ENCODE measurements at places on chromosomes 2 and 18.

GRCh38 chr2:53987336-53987921, 16.6 kb upstream of the PSME4 start:
- no peak for DNase-seq

- no peak for DNase-seq
These were observed 151.8 kb downstream of the ZFP36L2 start for GRCh38 chr2:43074592-43075053.

DNA sequence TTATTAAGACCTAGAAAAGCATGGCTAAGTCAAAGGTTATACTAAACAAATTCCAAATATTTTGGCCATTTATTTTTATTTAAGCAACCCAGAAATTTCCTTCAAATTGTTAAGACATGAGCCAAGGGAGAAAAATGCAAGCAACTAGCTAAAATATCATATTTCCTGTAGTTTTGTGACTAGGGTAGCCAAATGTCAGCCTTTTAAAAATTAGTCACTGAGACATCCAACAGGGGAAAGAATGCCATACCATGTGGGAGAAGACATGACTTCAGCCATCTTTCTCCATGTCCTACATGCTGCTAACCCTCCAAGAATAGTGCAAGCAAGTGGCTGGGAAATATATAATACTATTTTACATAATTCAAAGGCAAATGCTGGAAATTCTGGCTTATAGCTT, 197.9 kb downstream of the DSEL start:
- DNase-seq, result no peak

DNA sequence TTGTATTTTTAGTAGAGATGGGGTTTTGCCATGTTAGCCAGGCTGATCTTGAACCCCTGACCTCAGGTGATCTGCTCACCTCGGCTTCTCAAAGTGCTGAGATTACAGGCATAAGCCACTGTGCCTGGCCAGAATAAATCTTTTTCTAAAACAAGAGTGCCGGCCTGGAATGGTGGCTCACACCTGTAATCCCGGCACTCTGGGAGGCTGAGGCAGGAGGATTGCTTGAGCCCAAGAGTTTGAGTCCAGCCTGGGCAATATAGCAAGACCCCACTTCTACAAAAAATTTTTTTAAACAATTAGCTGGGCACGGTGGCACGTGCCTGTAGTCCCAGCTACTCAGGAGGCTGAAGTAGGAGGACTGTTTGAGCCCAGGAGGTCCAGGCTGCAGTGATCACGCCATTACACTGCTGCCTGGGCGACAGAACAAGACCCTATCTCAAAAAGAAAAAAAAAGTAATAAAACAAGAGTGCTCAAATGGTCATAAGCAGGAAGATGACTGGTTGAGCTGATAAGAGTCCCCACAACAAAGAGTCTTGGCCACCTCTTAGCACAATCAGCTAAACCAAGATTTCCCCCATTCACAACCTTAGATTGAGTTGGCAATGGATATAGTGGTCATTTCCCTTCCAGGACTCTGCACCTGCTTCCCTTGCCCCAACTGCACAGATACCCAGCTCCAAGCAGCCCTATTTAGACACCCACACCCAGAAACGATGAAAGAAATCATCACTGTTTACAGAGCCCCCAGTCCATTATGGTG, 5.8 kb upstream of the UCN start:
- DNase-seq, result no peak

- no peak for DNase-seq
These were observed at the start of gene FSIP2 for GRCh38 chr2:185738679-185739472. Gene FSIP2 (plus strand): TSS chr2:185738804. CDS start chr2:185738895, 91 bp downstream.

DNA sequence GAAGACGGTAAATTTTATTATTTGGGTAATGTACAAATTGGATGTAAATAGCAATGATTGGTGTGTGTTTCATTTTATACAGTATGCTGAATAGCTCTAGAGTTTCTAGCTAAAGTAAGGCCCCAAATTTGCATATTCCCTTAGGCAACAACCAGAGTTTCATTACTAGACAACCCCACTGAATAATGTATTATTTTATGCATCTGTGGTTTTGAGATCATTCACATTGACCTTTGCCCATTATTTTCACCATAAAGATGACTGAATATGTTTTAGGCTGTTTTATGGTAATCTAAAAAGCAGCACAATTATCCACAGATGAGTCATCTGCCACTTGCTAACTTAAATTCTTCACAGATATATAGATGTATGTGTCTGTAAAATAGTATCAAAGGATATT, 44.5 kb upstream of the C2orf74 start:
- DNase-seq, result no peak

GRCh38 chr2:43132683-43133301, 93.6 kb downstream of the ZFP36L2 start:
- DNase-seq, result no peak

DNA sequence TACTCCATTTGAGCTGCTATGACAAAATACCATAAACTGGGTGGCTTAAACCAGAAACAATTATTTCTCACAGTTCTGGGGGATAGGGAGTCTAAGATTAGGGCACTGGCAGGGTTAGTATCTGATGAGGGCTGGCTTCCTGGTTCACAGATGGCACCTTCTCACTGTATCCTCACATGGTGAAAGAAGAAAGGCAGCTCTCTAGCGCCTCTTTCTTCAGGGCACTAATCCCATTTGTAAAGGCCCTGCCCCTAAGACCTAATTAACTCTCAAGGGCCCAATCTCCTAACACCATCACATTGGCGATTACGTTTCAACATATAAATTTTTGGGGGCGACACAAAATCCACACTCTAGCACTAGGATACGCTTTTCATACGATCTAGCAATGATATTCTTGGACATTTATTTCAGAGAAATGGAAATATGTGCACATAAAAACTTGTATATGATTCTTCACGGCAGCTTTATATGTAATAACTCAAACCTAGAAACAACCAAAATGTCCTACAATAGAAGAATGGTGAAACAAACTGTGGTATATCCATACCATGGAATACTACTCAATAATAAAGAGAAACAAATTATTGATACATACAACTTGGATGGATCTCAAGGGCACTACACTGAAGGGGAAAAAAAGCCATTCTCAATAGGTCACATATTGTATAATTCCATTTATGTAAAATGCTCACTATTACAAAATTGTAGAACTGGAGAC, 111.0 kb downstream of the BCL2L11 start:
- no peak for DNase-seq

DNA sequence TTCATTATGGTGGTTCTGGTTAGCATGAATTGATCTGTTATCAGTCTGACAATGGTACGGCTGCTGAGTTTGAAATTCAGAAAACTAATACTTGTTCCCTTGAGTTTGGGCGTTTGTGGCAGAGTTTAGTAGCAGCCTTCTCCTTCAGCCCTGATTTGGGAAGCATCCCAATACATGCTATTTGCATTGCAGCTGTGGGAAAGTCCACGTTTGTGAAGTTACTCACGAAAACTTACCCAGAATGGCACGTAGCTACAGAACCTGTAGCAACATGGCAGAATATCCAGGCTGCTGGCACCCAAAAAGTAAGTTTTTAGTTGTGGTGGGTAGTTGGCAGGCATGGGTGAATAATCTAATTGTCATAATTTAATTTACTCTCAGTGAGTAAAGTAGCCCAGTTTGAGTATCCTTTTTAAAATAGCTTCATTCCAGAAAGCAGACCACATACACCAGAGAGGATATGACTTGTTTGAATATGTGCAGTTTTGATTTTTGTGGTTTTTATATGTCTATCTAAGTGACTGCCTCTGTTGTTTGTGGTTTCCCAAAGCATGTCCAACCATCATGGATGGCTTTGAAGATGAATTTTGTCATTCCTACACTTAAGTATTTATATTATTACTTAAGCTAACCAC, 12.2 kb downstream of the DGUOK start:
- DNase-seq, result no peak

DNA sequence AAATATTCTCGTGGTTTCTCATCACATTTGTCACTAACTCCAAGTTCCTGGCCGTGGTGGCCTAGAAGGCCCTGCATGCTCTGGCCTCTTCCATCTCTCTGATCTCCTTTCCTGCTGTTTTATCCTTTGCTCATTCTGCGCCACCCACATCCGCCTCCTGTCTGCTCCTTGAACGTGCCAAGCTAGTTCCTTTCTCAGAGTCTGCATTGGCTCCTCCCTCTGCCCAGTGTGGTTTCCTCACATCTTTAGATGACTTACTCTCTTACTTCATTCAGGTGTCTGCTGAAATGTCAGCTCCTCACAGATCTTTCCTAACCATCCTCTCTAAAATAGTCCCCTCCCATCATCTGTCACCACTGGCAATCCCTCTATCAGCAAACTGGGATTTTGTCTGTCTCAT, 158.6 kb upstream of the RBMS1 start:
- DNase-seq, result peak; percentile 6

DNA sequence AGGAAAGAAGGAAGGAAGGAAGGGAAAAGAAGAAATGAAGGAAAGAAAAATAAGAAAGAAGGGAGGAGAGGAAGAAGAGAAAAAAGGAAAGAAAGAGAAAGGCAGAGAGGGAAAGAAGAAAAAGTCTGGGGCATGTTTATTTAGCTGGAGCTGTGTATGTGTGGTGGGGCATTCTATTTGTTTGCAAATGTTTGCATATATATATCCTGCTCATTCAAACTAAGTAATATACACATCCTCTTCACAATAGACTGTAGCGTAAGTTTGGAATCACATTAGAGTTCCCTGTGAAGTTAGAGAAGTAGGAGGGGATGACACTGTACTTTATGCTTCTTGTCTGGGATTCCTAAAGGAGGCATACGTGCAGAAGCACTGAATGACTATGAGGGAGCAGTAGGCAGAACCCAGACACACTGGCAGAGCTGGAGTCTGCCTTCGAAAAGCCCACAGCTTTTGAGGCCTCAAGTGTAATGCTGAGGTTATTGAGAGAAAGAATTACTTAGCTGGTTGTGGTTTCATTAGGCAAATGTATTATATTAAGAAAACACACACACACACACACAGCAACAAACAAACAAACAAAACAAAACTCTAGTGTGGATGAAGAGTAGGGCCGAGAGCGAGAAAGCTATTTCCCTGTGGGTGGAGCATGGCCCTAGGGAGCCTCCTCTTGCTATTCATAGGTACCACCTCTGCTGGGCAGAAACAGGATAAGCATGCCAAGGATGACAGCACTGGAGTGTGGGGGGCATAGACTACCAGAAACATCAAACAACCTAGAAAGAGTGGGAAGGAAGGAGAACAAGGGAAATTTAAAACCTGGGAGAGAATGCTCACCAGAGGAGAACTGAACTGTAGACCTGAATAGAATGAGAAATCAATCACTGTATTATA, 905.1 kb upstream of the NXPH2 start:
- no peak for DNase-seq

GRCh38 chr2:233477548-233478433, 88.8 kb downstream of the USP40 start:
- no peak for DNase-seq

DNA sequence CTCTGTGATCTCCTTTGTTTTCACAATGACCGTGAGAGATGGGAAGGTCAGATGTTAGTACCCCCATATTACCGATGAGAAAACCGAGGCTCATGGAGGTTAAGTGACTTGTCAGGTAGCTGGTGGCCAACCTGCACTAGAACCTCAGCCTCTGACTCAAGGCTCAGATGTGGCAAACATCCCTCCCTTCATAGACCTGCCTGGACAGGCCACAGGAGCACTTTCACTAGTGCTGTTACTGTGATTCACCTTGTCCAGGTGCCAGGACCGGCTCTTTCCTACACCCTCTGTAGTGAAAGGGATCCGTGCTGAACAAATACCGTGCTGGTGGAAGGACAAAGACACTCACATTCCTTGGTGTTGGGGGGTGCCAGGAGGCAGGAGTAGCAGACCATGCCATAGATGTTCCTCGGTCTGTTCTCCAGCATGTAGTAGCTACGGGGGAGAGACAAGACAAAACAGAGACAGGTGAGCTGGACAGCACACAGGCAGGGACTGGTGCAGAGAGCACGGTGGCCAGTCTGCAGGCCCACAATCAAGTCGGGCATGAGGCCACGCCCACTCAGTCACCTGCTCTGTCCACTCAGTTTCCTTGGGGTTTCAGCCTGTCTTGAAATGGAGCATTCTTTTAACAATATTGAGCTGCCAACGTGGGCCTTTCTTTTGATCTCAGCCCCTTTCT, 65.9 kb downstream of the EDAR start:
- DNase-seq, result no peak

- no peak for DNase-seq
These were observed 420 bp downstream of the PIGN start for GRCh38 chr18:62186499-62186773.

- no peak for DNase-seq
These were observed 246.9 kb upstream of the SLC39A10 start for GRCh38 chr2:195410074-195410671.

GRCh38 chr2:53641290-53641689, 126.3 kb upstream of the CHAC2 start:
- no peak for DNase-seq

DNA sequence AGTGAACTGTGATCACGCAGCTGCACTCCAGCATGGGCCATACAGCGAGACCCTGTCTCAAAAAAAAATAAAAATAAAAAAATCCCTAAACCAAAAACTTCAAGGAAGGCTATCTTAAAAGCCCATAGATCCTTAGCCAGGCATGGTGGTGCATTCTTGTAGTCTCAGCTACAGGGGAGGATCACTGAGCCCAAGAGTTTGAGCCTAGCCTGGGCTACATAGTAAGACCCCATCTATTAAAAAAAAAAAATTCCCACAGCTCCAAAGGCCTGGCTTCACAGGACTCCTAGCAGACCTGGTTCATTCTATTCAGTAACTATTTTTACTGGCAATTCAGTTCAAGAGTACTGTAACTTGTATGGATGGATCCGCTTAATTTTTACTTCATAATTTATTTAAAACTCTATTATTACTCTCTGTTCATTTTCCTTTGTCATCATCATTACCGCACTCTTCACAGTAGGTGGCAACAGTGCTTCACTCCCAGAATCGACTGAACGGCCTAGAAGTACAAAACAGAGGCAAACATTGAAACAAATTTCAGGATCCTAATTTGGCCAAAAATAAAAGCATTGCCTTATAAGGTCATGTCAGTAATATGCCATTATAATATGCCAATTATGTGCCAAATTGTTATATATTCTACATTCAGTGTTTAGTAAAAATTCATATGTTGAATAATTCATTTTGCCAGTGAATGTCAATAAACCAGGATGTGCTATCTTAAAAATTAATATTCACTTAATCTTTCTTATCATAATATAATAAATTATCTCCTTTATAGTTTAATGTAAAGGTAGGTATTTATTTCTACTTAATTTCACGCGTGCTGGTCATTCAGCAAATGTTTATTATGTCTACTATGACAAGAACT, 14.3 kb upstream of the STAM2 start:
- DNase-seq, result no peak

- DNase-seq, result no peak
These were observed 81.3 kb downstream of the CDH2 start for GRCh38 chr18:28095631-28096030.

GRCh38 chr18:29969876-29970275, 1072.7 kb downstream of the DSC3 start:
- no peak for DNase-seq

- no peak for DNase-seq
These were observed 31.8 kb upstream of the KCNE4 start for GRCh38 chr2:223019987-223020717.

- no peak for DNase-seq
These were observed 12.5 kb upstream of the DAPL1 start for GRCh38 chr2:158782616-158783015.

- DNase-seq, result no peak
These were observed 172.1 kb downstream of the RNF144A start for GRCh38 chr2:7089284-7089683.

- no peak for DNase-seq
These were observed 202.1 kb downstream of the SH3RF3 start for GRCh38 chr2:109331081-109331480.

- no peak for DNase-seq
These were observed 260.8 kb downstream of the RDH14 start for GRCh38 chr2:18299423-18300212.
